ENCODE measurements at places on chromosomes 2 and 18.

DNA sequence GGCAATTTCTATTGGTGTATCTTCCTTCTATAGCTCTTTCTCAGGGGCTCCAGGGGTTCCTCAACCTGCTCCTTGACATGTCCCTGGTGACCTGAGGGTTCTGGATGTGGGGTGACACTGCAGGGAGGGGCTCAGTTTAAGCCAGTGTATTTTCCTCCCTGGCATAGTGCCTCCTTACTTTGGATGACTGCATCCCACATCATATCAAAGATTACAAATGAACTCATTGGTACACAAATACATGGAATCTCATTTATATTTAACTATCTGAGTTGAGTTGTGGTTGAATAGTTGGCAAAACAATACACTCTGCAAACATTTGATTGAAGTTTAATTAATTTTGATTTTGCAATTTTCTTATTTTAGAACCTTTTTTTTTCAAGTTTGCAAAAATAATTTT, 268.2 kb upstream of the SKOR2 start:
- no peak for DNase-seq

- DNase-seq, result no peak
Observed at GRCh38 chr2:18930971-18931370, 341.6 kb upstream of the NT5C1B start.

GRCh38 chr18:48356151-48356745, 52.9 kb downstream of the ZBTB7C start:
- no peak for DNase-seq

GRCh38 chr2:170322140-170322766, 144.3 kb downstream of the MYO3B start:
- DNase-seq, result no peak

DNA sequence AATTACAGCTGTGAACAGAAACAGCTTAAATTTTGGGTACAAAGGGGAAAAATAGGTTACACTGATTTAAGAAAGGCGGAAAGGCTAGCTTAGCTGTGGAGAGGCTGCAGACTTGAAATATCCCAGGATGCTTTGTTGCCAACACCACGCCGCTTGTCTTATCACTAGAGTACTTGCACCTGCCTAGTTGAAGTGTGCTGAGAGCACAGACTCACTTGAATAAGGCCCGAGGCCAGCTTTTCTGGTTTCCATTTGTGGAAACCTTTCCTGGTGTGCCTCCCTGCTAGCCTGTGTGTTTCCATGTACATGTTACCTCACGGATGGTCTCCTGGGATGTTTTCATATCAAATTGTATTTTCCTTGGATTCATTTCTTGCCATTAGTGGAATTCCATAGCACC, 3.2 kb downstream of the CABLES1 start:
- peak; percentile 33 for DNase-seq

- no peak for DNase-seq
Observed at GRCh38 chr2:12155303-12156051, 409.0 kb downstream of the LPIN1 start.

GRCh38 chr2:221929259-221929658, 357.2 kb upstream of the EPHA4 start:
- DNase-seq, result no peak

DNA sequence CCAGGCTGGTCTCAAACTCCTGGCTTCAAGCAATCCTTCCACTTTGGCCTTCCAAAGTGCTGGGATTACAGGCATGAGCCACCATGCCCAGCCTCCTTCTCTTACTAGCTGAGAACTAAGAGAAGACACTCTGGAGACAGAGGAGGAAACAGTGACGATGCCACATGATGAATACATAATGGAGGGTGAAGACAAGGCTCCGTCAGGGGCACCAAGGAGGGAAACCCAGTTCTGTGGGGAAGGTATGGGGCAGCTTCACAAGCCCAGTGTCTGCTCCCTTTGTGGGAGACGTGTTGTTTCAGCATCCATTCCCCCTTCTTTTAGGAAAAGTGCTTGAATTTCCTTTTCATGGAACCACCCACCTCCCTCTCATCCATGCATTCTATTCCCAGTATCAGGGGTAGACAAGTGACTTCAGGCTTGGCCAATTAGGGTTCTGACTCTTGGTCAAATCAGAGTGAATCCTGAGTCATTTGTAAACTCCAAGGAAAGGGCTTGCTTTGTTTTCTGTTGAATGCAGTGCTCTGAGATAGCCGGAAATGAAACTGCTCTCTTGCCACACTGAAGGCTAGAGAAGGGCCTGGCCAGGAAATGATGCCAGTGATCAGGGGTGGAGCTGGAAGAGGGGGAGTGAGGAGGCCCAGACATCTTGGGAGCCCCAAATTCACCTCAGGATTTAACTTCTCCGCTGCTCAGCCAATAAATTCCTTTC, 23.7 kb downstream of the TMEM127 start:
- peak; percentile 57 for DNase-seq

DNA sequence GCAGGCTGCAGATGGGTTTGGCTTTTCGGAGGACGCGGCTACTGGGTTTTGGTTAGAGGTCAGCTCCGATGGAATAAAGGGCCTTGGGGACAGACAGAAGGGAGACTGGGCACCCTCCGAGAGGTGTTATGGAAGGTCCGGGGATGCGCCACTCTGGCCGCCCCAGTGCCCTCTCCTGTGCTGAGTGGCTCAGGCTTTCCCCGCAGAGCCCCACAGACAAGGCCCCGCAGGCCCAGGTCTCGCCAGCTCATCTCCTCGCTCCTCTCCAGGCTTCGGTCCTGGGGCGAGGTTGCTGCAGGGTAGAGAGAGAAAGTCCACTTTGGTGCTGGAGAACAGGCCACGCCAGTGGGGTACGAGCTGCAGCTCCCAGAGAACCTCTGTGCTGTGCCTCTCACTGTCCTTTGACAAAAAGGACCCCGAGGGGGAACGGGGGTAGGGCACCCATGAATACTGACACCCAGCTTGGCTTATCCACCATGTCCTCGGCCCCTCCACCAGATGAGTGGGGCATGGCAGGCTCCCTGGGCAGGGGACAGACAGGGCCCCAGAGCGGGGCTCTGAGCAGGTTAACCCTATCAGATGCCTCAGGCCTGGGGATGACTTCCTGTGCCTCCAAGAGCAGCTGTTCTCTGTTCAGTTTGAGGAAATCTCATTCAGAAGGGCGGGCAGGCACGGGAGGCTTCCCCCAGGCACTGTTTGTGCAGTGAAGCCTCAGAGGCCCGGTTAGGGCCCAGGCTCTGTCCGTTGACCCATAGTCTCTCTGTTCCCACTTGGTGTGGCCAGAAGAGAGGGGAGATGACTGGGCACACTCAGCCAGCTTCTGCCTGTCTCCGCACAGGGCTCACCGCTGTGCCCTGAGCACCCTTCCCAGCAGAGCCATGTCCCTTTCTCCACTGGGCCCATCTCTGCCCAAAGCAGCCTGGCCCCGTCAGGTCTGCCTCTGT, 15.7 kb upstream of the CNNM3 start:
- DNase-seq, result no peak

DNA sequence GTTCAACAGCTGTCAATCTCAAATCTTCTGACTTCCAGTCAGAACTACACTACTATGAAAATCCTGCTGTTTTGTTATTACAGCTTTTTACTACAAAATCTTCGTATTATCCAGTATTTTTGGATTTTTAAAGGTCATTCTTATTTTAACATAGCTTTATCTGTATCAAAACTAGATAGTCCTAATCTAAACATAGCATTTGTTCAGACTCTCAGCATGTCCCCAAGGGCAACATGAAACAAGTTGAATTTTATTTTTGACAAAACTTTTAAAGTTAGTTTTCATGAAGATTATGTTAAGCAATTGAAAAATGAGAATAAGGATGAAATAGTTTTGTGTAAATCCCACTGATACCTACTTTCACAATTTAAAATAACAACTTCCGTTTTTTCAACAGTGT, 48.1 kb downstream of the PDE1A start:
- no peak for DNase-seq

DNA sequence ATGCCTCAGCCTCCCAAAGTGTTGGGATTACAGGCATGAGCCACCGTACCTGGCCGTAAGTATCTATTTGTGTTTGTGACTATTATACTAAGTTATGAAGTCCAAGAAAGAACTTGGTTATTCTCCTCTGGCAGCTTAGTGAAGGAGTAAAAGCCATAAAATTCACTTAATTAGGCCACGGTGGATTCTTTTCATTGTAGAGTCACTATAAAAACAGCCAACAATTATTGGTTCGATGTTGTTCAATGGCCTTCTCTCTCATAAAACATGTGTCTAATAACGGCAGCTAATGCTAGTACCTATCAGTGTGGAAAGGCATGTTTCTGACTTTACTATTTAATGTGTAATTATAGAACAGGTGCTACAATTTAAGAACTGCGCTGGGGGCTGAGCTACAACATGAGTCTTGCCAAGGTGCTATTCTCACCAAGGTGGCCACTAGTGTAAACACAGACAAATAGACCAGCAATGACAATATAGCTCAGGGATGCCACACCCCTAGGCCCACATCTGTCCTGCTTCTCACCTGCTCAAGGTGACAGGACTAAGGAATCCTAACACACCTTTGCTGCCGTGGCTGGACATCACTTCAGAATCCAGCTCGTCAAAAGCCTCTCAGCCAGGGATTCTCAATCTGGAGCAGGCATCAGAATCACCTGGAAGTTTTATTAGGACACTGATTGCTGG, 17.2 kb downstream of the ATP8B1 start:
- DNase-seq, result no peak

- no peak for DNase-seq
Observed at GRCh38 chr2:96150791-96151594, 5.8 kb upstream of the DUSP2 start.

GRCh38 chr2:127139766-127140165, 32.8 kb upstream of the BIN1 start:
- DNase-seq, result no peak

DNA sequence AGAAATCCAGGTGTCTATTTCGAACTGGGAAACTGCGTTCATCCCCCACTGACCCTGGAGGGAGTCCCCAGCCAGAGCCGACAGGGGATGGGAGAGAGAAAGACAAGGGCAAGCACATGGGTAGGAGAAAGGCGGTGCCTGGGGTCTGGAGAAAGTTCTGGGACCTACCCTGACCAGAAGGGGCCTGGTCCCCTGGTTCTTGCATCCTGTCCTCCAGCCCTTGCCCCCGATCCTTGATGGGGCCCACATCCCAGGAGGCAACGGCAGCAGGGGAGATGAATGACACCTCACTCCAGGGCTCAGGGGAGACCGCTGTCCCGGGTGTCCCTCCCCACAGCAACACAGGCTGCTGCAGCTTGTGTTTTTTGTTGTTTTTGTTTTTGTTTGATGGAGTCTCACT, 4.9 kb downstream of the ADCY3 start:
- DNase-seq, result no peak

GRCh38 chr2:156619021-156619539, 182.9 kb downstream of the GPD2 start:
- no peak for DNase-seq

DNA sequence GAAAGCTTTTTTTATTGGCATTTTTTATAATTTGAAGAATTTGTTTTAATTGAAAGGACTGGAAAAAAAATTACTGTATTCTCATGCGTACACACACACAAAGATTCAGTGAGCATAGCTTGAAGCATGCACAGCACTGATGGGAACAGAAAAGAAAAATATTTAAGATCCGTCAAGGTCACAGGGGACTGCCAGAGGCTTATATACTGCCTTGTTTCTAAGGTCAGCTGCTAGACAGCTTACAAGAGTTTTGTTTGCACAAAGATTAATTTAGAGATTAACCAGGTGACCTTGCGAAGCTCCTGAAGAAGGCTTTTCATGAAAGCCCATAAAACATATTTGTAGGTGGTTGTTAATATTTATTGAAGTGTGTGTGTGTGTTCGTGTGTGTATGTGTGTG, 396.3 kb downstream of the TRIB2 start:
- DNase-seq, result no peak

GRCh38 chr2:236309669-236310029, 45.4 kb upstream of the ASB18 start:
- DNase-seq, result peak; percentile 13

DNA sequence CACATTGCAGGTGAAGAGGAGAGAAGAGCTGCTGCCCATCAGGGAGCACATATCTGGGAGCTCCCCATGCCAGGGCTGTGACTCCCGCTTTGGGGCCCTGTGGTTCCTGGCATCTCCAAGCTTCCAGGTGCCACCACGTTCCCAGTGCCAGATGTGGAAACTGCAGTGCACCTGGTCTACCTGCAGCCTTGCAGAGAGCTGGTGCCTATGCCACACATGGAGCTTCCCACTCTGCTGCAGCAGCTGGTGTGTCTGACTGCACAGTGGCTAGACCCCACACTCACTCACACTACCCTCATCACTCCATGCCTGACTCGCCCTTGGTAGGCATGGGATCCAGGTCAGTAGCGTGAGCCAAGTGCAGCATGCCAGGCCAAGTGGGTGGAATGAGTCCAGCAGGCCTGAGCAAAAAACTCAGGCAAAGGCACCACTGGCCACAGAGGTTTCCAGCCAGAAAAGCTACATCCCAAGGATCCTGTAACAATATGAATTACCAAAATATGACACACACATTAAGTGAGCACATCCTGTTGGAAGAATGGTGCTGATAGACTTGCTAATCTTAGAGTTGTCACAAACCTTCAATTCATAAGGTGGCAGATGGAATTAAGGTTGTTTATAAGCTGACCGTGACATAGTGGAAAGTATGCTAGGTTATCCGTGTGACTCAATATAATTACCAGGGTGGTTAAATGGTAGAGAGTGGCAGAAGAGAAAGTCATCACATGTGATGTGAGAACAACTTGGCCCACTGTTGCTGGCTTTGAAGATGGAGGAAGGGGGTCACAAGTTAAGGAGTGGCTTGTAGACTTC, 150.9 kb downstream of the EHBP1 start:
- DNase-seq, result no peak

DNA sequence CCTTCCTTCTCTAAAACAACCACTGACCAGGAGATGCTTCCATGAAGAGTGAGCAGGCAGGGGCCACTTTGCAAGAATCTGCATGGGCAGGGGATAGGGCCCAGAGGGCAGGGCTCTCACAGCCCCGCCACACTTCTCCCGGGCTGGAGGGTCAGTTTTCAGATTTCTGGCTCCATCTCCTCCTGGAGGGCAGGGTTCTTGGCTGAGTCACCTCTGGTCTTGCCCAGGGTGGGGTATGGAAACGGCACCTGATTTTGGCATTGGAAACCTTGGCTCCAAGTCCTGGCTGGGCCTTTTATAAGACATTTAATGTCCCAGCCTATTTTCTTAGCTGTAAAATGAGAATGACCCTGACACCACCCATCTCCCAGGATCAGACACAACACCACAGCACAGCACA, 27.6 kb upstream of the ASPRV1 start:
- no peak for DNase-seq

GRCh38 chr2:86293612-86294011, 43.8 kb downstream of the REEP1 start:
- DNase-seq, result no peak

GRCh38 chr2:31893094-31893493, 117.7 kb downstream of the MEMO1 start:
- DNase-seq, result peak; percentile 1

All from midbrain (tissue), 1 donor.